ENCODE measurements at places on chromosomes 11 and 22. TPM values are rescaled to one million over a fixed set of nuclear protein-coding genes. Genes with fewer than 3 reads are reported as not detected.

DNA sequence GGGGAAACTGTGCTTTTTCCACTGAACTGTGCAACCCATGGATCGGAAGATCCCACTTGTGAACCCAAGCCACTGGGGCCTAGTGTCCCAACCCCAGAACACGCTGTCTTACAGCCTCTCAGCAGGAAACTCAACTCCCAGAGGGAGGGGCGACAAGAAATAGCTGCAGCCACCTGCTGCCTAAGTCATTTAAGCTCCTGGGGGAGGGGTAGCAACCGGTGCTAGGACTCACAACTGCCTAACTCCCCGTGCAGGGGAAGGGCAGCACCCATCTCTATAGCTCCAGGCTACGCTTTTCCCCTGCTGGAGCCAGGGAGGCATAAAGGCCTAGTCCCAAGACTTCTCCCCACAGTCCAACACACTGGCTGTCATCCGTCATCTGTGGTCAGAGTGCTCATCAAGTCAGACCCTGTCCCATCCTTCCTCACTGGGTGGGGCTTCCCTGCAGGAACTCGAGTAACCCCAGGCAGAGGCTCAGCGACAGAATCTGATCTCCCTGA lies 363.0 kb downstream of the LUZP2 start:
- H3K27me3 ChIP-seq = no peaks in the 10 kb centered on the region
- H3K27ac ChIP-seq = no peak overlapping the region
- no peak for DNase-seq
- no peaks in the 10 kb centered on the region for H3K4me1 ChIP-seq

GRCh38 chr22:44862981-44863860 lies 110.8 kb downstream of the ARHGAP8 start:
- no peaks in the 10 kb centered on the region for H3K36me3 ChIP-seq
- no peak for DNase-seq
- H3K4me3 ChIP-seq = no peak overlapping the region

GRCh38 chr11:14668731-14669301 lies 25.2 kb downstream of the PDE3B start:
- H3K27ac ChIP-seq = no peak overlapping the region
- no peaks in the 10 kb centered on the region for H3K36me3 ChIP-seq
- H3K4me1 ChIP-seq = peaks cover 11% of the 10 kb centered on the region
- H3K27me3 ChIP-seq = no peaks in the 10 kb centered on the region
- no peak for DNase-seq

DNA sequence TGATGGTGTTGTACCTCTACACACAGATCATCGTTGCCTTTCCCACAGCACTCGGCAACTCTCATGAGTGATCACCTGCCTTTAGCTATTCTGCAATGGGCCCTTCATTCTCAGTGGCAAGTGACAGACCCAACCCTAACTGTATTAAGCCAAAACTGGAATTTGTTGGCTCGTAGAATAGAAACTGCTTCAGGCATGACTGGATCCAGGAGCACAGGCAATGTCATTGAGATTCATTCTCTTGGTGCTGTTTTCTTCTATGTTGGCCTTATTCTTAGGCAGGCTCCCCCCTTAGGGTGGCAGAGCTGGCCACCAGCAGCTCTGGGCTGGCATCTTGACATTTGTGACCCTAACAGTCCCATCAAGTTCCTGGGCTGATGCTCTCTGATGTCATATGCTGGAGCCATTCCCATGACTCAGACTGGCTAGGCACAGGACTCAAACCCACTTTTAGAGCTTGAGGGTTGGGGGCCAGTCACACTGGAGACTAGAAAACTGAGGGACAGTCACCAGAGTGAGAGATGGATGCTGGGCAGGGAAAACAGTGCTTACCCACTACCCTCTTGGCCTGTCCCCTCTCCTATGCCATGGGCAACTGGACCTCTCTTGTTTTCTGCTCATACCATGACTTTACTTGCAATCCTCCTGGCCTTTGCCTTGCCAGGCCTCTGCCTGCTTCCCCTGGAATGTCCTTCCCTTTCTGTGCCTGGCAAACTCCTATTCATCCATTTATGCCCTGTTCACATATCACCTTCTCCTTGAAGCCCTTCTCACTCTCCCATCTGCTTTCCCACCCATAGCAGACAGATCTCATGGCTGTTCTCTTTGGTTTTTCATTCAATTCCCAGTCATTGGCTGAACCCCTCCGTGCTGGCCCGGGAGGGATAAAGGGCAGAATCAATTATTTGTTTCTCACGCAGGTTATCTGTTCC lies 7.1 kb upstream of the CDC42EP2 start:
- no peak overlapping the region for H3K27ac ChIP-seq
- no peaks in the 10 kb centered on the region for H3K4me1 ChIP-seq
- no peak for DNase-seq

DNA sequence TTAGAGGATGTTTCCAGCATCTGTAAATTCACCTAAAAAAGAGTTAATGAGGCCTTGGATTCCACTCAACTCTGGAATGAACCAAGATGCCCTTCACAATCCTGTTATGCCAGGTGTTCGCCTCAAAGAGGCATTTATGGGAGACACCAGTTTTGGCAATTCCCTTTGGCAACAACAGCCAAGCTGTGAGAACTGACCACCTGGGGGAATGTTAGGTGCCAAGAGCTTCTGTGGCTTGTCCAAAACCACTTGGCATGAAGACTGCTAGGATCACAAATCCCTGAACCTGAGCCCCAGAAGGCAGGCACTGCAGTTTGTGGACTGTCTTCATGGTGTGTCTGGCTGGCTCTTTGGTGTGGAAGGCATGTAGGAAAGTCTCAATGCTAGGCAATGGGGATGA lies 164.4 kb upstream of the BDNF start:
- no peak for DNase-seq
- no peaks in the 10 kb centered on the region for H3K4me1 ChIP-seq
- H3K27me3 ChIP-seq = no peaks in the 10 kb centered on the region
- no peak overlapping the region for H3K4me3 ChIP-seq
- H3K36me3 ChIP-seq = no peaks in the 10 kb centered on the region

- H3K4me3 ChIP-seq = no peak overlapping the region
- no peaks in the 10 kb centered on the region for H3K36me3 ChIP-seq
- no peaks in the 10 kb centered on the region for H3K27me3 ChIP-seq
- no peaks in the 10 kb centered on the region for H3K4me1 ChIP-seq
- H3K27ac ChIP-seq = no peak overlapping the region
Measured at GRCh38 chr11:129302386-129303101, 73.1 kb upstream of the BARX2 start.

GRCh38 chr11:37916331-37916730 lies 1318.3 kb upstream of the RAG2 start:
- H3K4me3 ChIP-seq = no peak overlapping the region
- no peak overlapping the region for H3K27ac ChIP-seq
- H3K36me3 ChIP-seq = no peaks in the 10 kb centered on the region
- H3K27me3 ChIP-seq = no peaks in the 10 kb centered on the region
- H3K4me1 ChIP-seq = no peaks in the 10 kb centered on the region
- DNase-seq = no peak

GRCh38 chr11:41921746-41922390 lies 462.4 kb upstream of the LRRC4C start:
- no peaks in the 10 kb centered on the region for H3K36me3 ChIP-seq
- no peaks in the 10 kb centered on the region for H3K4me1 ChIP-seq
- DNase-seq = no peak

DNA sequence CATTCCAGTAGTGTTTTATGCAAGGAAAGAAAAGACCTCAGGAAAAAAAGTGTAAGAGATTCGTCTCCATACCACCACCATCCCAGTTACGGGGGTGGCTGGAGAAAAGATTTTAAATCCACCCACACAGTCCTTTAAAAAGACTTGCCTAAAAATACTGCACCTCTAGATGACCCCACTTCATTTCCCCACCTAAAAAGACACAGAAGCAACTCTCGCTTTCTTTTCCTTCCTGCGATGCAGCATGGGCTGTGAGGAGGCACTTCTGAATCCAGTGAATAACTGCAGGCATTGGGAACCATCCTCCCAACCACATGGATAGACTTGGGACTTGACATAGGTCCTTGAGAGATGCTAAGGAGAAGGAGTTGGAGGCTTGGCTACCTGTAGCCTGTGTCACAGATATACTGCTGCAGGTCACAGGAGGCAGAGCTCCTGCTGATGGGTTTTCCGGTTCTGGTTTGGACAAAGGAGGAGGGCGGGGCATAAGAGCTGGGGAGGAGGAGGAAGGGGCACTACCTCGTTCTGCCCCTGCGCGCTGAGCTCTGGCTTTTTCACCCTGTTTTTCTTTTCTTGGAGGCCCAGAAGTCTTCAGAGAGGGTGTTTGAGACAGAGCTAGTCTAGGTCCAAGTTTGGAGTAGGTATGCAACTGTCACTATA lies 285.9 kb downstream of the NTM start:
- H3K36me3 ChIP-seq = no peaks in the 10 kb centered on the region
- no peak overlapping the region for H3K4me3 ChIP-seq
- DNase-seq = no peak
- no peaks in the 10 kb centered on the region for H3K4me1 ChIP-seq

- peak; percentile 38 for DNase-seq
- no peaks in the 10 kb centered on the region for H3K27me3 ChIP-seq
- no peak overlapping the region for H3K4me3 ChIP-seq
- no peak overlapping the region for H3K27ac ChIP-seq
- H3K4me1 ChIP-seq = no peaks in the 10 kb centered on the region
- no peaks in the 10 kb centered on the region for H3K36me3 ChIP-seq
Measured at GRCh38 chr11:133834682-133835592, 10.4 kb downstream of the SPATA19 start.

GRCh38 chr11:19675397-19675796 lies 37.2 kb upstream of the NAV2 start:
- no peaks in the 10 kb centered on the region for H3K4me1 ChIP-seq
- H3K27ac ChIP-seq = no peak overlapping the region
- H3K27me3 ChIP-seq = no peaks in the 10 kb centered on the region
- no peak overlapping the region for H3K4me3 ChIP-seq
- H3K36me3 ChIP-seq = no peaks in the 10 kb centered on the region
- no peak for DNase-seq

- H3K27ac ChIP-seq = no peak overlapping the region
- no peak overlapping the region for H3K4me3 ChIP-seq
- H3K27me3 ChIP-seq = no peaks in the 10 kb centered on the region
- no peak for DNase-seq
- H3K4me1 ChIP-seq = no peaks in the 10 kb centered on the region
Measured at GRCh38 chr11:109148669-109149068, 273.3 kb upstream of the C11orf87 start.

DNA sequence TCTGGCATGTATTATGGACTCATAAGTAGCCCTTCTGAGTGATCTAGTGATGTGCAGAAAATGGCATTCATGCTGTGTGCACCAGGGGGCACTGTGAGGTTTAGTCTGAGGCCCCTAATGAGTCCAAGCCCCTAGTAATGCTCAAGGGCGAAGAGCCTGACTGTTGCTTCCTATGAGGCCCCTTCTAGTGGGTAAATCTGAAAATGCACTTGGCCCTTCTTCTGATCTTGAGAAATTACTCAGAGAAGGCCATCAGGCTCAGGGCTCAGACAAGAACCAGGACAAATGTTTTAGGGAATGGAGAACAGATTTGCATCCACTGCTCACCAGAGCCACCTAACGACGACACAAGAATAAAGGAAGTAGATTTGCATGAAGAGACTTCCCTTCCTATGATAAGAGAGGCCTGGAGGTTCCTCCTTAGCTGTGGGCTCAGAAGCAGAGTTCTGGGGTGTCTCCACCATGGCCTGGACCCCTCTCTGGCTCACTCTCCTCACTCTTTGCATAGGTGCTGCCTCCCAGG lies 75.8 kb downstream of the GGTLC2 start:
- H3K36me3 ChIP-seq = no peaks in the 10 kb centered on the region
- DNase-seq = no peak
- H3K4me3 ChIP-seq = no peak overlapping the region

DNA sequence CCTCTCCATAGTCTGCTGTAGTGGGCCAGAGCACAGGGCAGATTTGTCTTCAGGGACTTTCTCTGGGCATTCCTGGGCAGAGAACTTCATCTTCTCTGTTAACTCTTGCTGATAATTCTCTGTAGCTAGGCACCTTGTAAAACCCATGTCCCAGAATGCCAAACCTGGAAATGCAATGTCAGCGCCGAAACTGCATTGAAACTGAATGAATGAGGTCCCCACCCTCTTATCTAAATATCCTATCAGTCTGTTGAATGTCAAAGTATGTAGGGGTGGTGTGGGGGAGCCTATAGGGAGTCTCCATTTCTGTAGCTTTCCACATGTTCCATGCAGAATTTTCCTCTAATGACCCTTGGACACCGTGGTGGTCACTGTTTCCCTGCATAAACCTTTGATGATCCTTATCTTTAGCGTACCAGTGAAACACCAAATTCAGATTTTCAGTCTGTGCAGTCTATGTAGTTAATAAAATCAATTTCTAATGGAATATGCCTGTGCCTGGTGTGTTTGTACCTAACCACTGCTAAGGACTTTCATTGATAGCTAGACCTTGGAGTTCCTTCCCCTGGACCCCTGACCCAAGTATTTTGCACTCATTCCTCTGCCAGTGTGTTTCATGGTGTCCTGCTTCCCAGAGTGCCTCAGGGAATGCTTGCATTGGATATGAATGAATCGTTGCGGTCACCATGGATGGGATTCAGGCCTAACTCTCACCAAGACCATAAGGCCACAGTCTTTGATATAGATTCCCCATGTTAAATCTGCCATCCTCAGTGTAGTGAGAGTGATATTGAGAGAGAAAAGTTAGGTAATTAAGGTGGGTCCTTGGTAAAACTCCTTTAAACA lies 2.5 kb upstream of the CABIN1 start:
- no peaks in the 10 kb centered on the region for H3K36me3 ChIP-seq
- H3K4me3 ChIP-seq = no peak overlapping the region
- H3K27ac ChIP-seq = no peak overlapping the region
- no peak for DNase-seq
- no peaks in the 10 kb centered on the region for H3K27me3 ChIP-seq

DNA sequence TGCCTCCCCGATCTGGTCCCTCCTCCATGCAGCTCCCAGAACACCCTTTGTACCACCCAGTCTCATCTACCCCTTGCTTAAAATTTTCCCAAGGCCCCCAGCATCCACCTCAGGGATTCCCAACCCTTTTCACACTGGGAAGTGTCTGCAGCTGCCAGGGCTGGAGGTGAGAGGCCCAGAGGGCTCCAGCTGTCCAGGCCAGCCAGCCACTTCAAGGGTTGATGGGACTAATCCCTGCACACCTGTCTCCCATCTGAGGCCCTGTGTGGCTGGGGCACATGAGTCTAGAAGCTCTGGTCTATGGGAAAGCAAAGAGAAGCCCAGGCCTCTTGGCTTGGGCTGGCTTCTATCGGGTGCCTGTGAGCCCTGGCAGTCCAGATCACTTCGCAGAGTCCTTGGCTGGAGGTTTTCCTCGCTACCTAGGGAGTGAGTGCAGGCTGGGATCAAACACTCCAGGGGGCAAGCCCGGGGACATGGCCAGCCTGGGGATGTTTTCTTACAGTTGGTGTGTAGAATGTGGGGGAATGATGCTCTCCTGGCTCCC lies 41.1 kb upstream of the TPBGL start:
- H3K36me3 ChIP-seq = no peaks in the 10 kb centered on the region
- no peaks in the 10 kb centered on the region for H3K4me1 ChIP-seq
- no peaks in the 10 kb centered on the region for H3K27me3 ChIP-seq
- H3K4me3 ChIP-seq = no peak overlapping the region
- no peak for DNase-seq

The SLC22A6 gene
- not detected for total RNA-seq

The PHLDB1 gene
- total RNA-seq = 3.9 TPM

The NPTXR gene
- 9.0 TPM for total RNA-seq

The MED17 gene
- 73.2 TPM for total RNA-seq

The A4GALT gene
- not detected for total RNA-seq

The CRYBB2 gene
- total RNA-seq = not detected

The BTBD18 gene
- not detected for total RNA-seq

The ILK gene
- 132 TPM for total RNA-seq

Measured in CD4-positive, alpha-beta memory T cell (primary cell).